ENCODE measurements at places on chromosomes 16 and 17.

GRCh38 chr17:7014261-7014994 is 2.0 kb downstream of the RNASEK start:
- peak overlapping the region; percentile 90 for H3K27ac ChIP-seq
- peak overlapping the region; percentile 99 for H3K4me3 ChIP-seq
- peaks cover 73% of the 10 kb centered on the region for H3K4me1 ChIP-seq
- peak; percentile 95 for DNase-seq
- H3K36me3 ChIP-seq, result peaks cover 3% of the 10 kb centered on the region
- no peaks in the 10 kb centered on the region for H3K27me3 ChIP-seq

GRCh38 chr16:49621241-49622083 is 234.4 kb downstream of the ZNF423 start:
- H3K4me3 ChIP-seq, result peak overlapping the region; percentile 10
- no peak for DNase-seq
- peak overlapping the region; percentile 74 for H3K27ac ChIP-seq
- no peaks in the 10 kb centered on the region for H3K4me1 ChIP-seq

DNA sequence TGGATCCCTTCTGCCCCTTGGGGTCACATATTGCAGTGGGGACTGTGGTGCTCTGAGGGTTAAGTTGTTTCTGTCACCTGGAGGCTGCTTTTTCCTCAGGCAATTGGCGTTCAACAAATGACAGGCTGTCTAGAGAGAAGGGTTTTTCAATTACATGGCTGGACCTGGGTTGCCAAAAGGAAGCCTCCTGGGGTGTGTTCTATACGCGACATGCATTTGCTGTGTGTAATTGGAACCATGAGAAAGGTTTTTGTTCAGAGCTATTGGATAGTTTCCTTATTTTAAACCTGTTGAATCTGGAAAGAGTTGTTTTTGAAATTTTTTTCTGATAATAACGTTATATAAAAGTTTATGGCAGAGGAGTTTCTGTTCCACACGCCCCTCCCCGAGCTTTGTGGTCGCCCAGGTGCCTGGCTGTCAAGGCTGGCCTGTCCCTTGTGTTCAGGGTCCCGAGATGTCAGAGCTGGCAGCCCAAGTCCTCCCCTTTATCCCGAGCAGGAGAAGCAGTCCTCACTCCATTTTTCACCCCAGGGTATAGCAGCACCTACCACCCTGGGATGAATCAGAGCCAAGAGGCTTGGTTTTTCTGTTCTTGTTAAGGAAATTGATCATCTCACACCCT is 26.1 kb upstream of the ZNF750 start:
- DNase-seq, result no peak
- H3K27ac ChIP-seq, result no peak overlapping the region
- H3K27me3 ChIP-seq, result no peaks in the 10 kb centered on the region
- peaks cover 44% of the 10 kb centered on the region for H3K4me1 ChIP-seq
- H3K36me3 ChIP-seq, result peaks cover 9% of the 10 kb centered on the region
- H3K4me3 ChIP-seq, result peak overlapping the region; percentile 22

DNA sequence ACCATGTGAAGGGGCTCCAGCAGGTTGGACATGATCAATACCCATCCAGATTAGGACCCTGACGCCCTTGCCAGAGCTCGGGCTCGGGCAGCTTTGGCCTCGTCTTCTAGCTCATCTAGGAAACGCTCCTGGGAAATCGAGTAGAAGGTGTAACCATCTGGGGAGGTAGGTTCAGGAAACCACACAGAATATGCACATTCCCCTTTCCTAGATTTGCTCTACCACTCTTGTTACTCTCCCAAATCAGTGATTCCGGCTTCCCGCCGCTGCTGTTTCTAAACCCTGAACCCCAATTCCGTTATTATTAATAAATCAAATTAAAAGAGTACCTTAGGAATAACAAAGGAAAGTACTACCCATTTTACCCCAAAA is 507 bp downstream of the COA3 start:
- DNase-seq, result no peak
- H3K36me3 ChIP-seq, result peaks cover 9% of the 10 kb centered on the region
- peaks cover 22% of the 10 kb centered on the region for H3K27me3 ChIP-seq
- H3K4me3 ChIP-seq, result peak overlapping the region; percentile 98
- peak overlapping the region; percentile 81 for H3K27ac ChIP-seq
- H3K4me1 ChIP-seq, result peaks cover 13% of the 10 kb centered on the region

DNA sequence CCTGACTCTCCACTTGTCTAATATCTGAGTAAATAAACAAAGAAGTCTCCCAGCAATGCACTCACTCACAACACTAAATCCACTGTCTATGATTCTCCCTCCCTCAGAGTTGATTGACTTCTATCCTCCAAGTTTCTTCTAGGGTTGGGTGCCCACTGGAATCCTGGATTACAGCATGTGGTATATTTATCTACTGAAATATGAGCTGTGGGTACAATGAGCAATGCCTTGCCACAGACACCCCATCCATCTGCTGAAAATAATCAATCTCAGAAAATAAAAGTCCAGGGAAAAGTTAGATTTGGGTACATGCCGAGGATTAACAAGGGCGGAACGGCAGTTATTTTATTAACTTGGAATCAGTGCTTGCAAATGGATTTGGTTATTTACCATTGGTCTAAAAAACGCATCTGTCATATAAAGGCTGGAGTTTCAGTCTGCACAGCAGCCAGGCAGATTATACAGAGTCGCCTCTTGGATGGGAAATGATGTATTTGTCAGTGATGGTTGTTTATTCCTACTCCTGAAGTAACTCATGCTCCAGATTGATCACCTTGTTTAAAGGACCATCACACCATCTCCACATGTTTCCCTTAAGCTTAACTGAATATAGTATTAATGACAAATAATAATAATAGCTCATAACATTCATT is 193.9 kb upstream of the SOX9 start:
- H3K27ac ChIP-seq, result no peak overlapping the region
- no peak for DNase-seq
- no peaks in the 10 kb centered on the region for H3K4me1 ChIP-seq
- H3K36me3 ChIP-seq, result no peaks in the 10 kb centered on the region

DNA sequence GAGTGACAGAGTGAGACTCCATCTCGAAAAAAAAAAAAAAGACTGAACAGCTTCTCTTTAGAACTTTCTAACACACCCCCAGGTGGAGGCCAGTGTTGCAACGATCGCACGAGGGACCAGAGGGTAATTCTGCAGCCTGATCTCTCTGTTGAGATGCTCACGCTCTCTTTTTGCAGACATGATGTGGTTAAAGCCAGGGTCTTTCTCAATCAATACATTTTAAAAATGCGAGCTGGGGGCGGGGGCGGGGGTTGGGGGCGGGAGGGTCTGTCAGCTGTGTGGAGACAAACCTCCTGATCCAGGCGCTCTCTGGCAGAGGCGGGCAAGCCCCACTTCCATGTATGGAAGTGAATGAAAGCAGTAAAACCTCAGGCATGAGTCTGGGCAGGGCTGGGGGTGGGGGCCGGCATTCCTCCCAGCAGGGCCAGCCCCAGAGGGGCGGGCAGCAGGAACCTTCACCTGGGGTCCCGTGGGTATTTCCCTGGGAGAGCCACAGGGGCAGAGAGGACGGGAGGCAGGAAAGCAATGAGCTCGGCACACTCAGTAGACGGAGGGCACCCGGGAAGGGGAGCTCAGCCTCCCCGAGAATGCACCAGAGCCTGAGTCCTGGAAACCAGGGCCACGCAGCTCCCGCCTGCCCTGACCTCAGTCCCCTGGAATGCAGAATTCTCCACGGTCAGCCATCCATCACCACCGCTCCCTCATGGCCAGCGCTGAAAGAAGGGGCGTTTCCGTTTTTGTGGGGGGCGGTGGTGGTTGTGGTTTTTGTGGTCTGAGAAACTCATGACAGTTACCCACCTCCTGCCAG is 28.0 kb downstream of the NXN start:
- no peaks in the 10 kb centered on the region for H3K27me3 ChIP-seq
- peak overlapping the region; percentile 93 for H3K27ac ChIP-seq
- peaks cover 2% of the 10 kb centered on the region for H3K36me3 ChIP-seq
- H3K4me3 ChIP-seq, result peak overlapping the region; percentile 29
- H3K4me1 ChIP-seq, result peaks cover 43% of the 10 kb centered on the region

All from neural crest cell (in vitro differentiated cells).